ENCODE measurements at places on chromosomes 1 and 21. TPM values are rescaled to one million over a fixed set of nuclear protein-coding genes. Genes with fewer than 3 reads are reported as not detected.

DNA sequence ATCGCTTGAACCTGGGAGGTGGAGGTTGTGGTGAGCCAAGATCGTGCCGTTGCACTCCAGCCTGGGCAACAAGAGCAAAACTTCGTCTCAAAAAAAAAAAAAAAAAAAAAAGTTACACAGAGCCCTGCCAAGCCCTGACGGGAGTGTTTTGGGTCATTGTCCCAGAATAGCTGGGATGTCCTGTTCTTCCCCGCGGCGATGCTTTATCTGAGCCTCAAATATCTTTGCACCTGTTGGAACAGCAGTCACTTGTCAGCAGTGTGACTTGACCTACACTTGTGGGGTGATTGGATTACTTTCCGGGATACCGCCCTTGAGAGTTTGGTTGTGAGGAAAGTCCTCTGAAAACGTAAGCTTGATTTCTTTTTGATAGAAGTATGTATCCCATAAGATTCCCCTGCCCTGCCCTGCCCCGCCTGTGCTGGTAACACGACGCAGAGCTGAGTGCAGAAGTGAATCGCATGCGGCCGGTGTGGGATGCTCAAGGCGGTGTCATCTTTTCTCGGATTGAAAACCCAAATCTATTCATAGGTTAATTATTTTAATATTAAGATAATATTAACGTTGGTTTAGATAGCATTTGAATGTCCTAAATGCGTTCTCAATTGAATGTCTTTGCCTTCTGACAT, 50.9 kb downstream of the PCNT start:
- H3K36me3 ChIP-seq, result peaks cover 3% of the 10 kb centered on the region
- no peak overlapping the region for H3K27ac ChIP-seq
- H3K4me3 ChIP-seq, result no peak overlapping the region
- no peak for DNase-seq
- no peaks in the 10 kb centered on the region for H3K27me3 ChIP-seq

GRCh38 chr1:156063997-156064285, 3.0 kb downstream of the RAB25 start:
- H3K27ac ChIP-seq, result no peak overlapping the region
- H3K4me3 ChIP-seq, result no peak overlapping the region
- no peaks in the 10 kb centered on the region for H3K36me3 ChIP-seq
- DNase-seq, result no peak
- H3K27me3 ChIP-seq, result no peaks in the 10 kb centered on the region

- no peak overlapping the region for H3K4me3 ChIP-seq
- no peak overlapping the region for H3K27ac ChIP-seq
- no peaks in the 10 kb centered on the region for H3K27me3 ChIP-seq
- H3K36me3 ChIP-seq, result no peaks in the 10 kb centered on the region
Measured at GRCh38 chr1:64574301-64574700, 104.4 kb downstream of the CACHD1 start.

- no peak overlapping the region for H3K4me3 ChIP-seq
- H3K27ac ChIP-seq, result no peak overlapping the region
- H3K27me3 ChIP-seq, result no peaks in the 10 kb centered on the region
- DNase-seq, result no peak
Measured at GRCh38 chr1:150409504-150410362, 45.8 kb downstream of the RPRD2 start.

DNA sequence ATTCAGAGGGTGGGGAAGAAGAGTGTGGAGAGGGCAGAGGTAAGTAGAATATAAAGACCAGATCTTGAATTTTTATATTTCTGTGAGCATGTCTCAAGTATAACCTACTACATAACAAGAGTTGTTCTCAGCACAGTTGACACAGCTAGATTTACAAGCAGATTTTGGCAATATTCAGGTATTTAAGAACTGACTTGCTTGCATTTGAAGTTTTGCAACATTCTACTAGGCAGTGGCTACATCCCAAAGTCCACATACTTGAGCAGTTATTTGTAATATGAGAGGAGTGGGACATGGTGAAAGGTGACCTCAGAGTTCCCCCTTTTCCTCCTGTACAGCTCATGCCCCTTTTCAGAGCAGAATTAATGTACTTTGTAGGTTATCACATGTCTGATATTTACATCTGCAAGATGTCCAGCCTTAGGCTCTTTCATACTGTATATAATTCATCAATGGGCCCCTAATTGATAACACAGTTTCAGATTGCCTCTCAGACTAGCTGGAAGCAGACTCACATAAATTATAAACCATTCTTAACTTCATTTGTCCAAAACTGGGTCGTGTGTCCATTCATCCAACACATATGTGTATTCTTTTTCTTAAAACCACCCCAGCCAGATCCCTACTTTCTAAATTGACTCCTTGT, 136.7 kb upstream of the RAVER2 start:
- DNase-seq, result no peak
- H3K27me3 ChIP-seq, result no peaks in the 10 kb centered on the region
- no peak overlapping the region for H3K4me3 ChIP-seq
- H3K36me3 ChIP-seq, result no peaks in the 10 kb centered on the region
- H3K27ac ChIP-seq, result no peak overlapping the region

DNA sequence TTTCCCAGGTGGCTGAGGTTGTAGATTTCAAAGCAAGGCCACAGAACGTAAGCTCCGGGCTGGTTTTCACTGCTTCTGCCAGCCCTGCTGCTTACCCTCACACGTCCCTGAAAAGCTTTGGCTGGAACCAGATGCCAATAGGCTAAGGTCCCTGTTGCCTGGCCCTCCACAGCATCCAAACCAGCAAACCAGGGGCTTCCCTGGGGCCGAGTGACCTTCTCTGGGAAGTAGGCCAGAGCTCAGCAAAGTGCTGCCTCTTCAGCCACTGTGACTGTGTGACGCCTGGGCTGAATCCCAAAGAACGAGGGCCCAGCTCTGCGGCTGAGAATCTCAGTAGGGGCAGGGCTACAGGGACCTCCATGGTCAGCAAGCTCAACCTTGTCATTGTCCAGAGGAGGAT, 28.9 kb upstream of the RBM15 start:
- H3K36me3 ChIP-seq, result no peaks in the 10 kb centered on the region
- no peaks in the 10 kb centered on the region for H3K27me3 ChIP-seq
- no peak overlapping the region for H3K27ac ChIP-seq

Gene HSD3B2
- total RNA-seq, result not detected

Gene TAS1R1
- total RNA-seq, result not detected

Gene CDC42
- 375 TPM for total RNA-seq
